ENCODE measurements at places on chromosomes 11 and 22.

GRCh38 chr22:35451592-35451991, 51.7 kb downstream of the MCM5 start:
- no peak for DNase-seq

DNA sequence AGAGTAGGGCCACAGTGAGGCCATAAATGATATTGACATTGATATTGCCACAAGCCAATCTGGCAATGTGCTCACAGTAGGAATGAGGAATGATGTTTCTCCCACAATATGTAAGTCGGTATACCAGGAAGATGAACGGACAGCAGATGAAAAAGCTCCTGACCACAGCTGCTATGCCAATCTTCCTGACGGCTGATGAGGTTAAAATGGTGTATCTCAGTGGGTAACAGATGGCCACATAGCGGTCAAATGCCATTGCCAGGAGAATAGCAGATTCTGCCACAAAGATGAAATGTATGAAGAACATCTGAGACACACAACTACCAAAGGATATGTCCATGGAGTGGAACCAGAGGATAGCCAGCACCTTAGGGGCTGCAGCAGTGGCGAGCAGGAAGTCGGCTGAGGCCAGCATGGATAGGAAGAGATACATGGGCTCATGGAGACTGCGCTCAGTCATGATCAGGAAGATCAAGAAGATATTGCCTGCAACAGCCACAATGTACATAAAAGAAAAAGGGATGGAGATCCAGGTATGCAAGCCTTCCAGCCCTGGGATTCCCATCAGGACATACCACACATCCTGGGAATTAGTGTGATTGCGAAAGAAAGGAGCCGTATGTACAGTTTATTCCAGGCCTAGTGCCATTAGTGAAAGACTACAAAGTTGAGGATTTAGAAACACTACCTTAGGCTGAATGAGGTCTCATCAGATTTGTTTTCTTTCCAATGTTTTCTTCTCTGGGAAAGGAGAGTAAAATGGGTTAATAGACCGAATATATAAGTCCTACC, 22.2 kb downstream of the OR51V1 start:
- no peak for DNase-seq

DNA sequence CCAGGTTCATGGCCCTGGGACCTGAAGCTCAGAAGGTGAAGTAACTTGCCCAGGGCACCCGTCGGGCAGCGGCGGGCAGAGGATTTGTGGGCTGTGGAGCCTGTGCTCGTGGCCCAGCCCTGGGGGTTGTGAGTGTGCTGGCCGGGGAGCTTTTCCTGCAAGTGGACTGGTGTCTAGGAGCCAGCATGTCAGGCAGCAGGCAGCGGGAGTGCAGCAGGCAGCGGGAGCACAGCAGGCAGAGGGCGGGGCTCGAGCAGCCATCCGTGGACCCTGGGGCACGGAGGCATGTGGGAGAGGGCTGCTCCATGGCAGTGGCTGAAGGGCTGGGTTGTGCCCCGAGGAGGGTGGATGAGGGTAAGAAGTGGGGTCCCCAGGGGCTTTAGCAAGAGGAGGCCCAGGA, 72.7 kb upstream of the PPP6R3 start:
- no peak for DNase-seq

DNA sequence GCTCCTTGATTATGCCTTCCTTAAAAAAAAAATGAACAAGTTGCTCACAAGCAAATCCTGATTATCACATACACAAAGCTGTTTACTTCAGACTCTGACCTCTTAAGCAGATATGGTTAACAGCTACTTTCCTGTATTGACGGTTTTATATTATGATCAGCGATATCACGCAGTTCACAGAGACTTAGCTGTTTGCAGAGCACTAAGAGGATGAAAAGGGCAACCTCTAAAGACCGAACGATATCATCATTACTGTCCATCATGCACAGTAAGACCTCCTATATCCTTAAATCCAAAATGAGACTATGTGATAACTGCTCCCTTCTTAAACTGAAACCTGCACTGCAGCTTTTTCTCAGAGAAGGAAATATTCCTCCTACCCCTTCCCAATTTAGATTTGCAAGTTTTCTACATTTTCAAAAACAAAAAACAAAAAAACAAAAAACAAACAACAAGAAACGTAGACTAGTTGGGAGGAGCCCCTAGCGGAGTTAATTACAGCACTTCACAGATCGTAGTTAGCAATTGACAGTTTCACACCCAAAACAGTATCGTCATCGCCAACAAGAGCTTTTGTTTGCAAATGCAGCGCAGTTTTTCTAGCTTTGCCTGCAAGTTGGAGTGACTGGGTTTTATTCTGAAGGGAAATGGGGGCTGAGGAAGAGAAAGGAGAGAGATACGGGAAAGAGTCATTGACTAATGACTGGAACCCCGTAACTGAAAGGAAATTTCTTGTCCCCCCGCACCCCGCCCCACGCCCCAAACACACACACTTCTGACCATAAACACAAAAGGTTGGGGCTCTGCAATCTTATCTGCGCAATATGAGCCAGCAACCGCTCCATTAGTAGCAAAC, 1.2 kb downstream of the DDX6 start:
- no peak for DNase-seq

DNA sequence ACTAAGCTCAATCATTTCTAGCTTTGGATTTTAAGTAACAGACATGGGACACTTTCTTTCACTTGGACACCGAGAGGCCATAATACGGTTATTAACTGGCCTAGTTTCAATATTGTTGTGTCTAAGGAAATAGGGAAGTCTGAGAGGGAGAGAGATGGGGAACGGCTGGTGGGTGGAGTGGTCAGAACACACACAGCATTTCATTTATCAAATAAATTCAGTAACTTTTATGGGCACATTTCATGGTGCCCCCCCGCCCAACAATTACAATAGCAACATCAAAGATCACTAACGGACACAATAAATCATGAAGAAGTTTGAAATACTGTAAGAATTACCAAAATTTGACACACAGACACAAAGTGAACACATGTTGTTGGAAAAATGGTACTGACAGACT, 10.7 kb downstream of the PRPF19 start:
- DNase-seq: no peak

DNA sequence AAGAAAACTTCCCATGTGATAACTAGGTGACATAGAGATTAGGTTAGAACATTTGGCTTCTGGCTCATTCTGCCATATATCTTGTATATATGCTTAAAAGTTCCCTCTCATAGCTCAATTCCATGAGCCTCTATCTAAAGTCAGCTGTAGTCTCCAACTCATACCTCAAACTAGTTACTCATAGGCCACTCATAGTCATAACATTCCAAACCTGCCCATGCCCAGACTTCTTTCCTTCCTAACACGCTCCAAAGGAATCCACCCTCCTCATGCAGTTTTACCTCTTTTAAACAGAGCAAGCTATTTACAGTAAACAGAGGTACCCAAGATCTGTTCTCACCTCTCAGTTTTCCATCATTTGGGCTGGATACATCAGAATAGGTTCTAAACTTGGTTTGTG, 39.4 kb downstream of the GLYATL2 start:
- DNase-seq: no peak

DNA sequence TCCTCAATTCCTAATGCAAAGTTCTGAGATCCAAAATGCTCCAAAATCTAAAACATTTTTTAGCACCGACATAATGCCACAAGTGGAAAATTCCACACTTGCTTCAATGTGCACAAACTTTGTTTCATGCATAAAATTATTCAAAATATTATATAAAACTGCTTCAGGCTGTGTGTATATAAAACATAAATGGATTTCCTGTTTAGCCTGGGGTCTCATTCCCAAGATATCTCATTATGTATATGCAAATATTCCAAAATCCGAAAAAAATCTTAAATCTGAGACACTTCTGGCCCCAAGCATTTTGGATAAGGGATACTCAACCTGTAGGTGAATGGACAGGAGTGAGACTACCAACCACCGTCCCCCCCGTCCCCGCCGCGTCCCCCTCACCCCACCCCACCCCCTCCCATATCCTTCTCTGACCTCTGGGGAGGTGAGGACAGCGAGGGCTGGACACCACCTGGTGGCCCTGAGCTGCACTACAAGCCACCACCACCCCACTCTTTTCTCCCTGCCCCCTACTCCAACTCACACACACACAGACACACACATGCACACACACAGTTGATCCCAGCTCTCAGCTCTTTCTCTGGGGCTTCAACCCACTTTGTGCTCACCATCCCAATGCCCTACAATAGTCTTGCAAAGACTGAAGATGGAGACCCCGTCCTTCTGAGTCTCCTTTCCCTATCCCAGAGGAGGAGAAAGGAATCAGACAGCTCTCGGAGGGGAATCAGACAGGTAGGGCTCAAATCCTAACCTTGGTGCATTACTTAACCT, 101.0 kb downstream of the PDE2A start:
- DNase-seq: no peak

DNA sequence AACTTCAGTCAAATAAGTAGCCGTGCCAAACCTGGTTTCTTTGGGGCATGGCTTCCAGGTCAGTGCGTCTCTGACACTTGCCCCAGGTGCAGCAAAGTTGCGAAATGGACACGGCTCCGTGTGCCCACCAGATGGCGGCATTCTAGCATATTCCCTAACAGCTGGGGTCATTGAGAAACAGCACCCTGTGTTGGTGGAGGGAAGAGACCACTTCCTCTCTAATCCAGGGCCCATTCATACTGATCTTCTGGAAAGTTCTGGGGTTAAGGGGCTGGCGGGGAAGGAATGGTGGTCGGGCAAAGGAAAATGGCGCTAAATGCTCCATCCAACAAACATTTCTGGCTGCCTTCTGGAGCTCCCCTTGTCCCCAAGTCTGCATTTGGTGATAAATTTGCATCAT, 141.2 kb upstream of the TIMP3 start:
- DNase-seq: no peak

DNA sequence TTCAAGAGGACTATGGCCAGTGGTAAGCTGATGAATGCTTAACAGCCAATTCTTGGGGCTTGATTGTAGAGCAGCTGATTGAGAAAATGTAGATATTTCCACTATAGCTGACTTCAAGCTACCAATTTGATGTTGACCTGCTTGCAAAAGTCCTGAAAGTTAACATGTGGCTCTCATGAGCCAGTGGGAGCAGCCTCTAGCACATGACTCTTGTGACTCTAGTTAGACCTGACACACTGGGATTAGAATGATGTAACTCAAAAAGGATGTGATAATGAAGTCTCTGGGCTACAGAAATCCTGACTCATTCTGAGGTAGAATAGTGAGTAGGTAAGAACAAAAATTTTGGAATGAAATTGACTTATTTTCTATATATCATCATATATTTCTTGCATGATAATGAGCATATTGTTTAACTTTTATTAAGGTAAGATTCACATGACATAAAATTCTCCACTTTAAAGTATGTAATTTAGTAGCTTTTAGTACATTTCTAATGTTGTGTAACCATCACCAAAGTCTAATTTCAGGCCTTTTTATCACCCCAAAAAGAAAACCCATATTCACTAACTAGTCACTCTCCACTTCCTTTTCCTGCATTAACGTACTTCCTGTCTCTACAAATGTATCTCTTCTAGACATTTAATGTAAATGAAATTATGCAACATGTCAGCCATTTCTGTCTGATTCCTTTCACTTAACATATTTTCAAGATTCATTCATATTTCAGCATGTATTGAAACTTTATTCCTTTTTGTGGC, 16.1 kb upstream of the OR52H1 start:
- DNase-seq: no peak

DNA sequence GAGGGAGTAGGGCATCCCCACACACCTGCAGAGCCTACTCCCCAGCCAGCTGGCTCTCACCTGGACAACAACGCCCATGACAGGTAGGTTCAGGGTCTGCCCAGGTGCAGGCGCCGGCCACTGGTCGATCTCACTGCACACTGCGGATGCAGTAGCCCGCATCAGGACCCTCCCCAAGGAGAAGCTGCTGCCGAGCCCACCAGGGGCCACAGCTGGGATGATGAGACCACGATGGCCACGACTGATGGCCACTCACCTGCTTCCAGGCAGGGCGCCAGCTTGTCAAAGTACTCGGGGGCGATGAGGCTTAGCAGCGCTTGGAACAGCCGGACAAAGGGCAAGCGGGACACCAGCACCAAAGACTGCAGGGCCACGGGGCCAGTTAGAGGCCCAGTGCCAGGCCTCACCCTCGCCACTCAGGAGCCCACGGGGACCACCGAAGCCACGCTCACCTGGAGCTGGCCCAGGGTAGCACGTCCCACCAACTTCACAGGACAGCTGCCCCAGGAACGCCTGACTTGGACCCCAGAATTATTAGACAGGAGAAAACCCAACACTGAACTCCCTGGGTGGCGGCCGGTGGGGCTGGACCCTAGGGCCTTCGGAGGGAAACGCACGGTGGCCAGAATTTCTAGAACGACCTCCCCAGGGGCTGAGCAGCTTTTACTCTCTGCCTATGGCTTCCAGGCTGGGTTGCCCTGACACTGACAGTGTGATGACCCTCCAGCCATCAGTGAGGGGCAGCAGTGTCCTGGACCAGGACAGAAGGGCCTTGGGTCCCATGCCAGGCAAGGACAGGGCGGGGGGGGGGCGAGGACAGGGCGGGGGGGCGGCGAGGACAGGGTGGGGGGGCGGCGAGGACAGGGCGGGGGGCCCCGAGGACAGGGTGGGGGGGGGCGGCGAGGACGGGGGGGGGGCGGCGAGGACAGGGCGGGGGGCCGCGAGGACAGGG, 8.9 kb upstream of the PLXNB2 start:
- DNase-seq: no peak

DNA sequence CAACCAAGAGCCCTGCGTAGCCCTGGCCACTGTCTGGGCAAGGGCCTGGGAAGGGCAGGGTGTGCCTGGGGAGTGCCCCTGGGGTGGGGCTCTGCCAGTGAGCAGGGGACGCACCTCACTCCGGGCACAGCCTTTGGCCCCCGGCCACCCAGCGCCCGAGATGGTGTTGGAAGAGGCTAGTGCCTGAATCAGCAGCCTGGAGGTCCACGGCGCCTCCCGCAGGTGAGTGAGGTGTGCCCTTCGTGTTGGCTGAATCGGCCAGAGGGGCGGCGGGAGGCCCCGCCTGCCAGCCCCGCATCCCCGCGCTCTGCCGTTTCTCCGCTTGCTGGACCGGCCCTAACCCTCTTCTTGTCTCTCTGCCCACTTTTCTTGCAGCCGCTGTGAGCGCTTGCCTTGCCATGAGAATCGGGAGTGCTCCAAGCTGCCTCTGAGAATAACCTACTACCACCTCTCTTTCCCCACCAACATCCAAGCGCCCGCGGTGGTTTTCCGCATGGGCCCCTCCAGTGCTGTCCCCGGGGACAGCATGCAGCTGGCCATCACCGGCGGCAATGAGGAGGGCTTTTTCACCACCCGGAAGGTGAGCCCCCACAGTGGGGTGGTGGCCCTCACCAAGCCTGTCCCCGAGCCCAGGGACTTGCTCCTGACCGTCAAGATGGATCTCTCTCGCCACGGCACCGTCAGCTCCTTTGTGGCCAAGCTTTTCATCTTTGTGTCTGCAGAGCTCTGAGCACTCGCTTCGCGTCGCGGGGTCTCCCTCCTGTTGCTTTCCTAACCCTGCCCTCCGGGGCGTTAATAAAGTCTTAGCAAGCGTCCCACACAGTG, 60.1 kb downstream of the FBLN1 start:
- DNase-seq: no peak
